ENCODE measurements at places on chromosomes 11 and 22.

- no peak for DNase-seq
Measured at GRCh38 chr11:103051151-103051801, 40.7 kb downstream of the DCUN1D5 start.

GRCh38 chr22:49426098-49426497 lies 401.6 kb downstream of the BRD1 start:
- no peak for DNase-seq

GRCh38 chr11:129840236-129840635 lies 24.6 kb downstream of the TMEM45B start:
- DNase-seq: no peak

DNA sequence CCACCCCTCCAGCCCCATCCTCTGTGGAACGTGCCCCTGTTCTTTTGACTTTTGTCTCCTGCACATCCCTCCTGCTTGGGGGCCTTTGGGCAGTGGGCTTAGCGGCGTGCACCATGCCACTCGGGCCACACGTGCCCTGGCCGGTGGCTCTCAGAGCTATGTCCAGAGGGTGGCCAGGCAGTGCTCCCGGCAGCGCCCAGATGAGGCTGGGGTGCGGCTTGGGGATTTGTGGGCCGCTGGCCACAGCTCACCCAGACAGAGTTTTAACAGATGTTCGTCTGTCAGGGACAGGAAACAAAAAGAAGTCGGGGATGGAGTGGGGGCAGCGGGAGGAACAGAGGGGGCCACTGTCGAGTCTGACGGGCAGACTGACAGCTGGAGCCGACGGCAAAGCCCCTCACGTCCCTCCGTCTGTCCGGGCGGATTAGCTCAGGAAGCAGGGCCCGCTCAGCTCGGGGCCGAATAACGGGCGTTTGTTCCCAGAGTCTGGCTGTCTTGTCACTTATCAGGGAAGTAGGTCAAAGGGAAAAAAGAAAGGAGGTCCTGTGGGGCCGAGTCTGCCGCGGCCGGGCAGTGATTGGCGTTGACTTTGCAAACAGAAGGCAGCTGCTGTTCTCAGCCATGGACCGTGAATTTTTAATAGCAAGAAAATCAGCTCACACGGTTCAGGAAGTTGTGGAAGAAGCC lies 61.6 kb downstream of the LRP5 start:
- peak; percentile 65 for DNase-seq

GRCh38 chr22:22394591-22394990 lies 114.0 kb downstream of the ZNF280B start:
- DNase-seq: peak; percentile 87

DNA sequence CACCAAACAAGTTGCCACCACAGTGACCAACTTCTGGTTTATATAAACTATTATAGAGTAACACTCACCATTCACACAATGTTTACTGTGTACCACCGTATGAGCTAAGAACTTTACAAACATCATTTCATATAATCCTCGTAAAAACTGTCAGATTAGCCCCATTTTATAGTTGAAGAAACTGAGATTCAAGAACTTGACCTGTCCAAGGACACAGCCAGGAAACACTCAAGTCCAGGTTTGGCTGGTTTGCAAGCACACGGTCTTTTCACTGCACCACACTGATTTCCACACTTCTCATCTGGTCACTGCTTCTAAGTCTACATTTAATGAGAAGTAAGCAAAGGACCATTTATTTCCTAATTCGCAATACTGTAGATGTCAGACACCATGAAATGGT lies 3.7 kb downstream of the MORC2 start:
- DNase-seq: no peak

- no peak for DNase-seq
Measured at GRCh38 chr11:134478611-134479010, 66.6 kb upstream of the B3GAT1 start.

- no peak for DNase-seq
Measured at GRCh38 chr11:90223248-90223585, 368 bp upstream of the CHORDC1 start.

GRCh38 chr11:111829185-111829968 lies 42.0 kb downstream of the ALG9 start:
- no peak for DNase-seq

DNA sequence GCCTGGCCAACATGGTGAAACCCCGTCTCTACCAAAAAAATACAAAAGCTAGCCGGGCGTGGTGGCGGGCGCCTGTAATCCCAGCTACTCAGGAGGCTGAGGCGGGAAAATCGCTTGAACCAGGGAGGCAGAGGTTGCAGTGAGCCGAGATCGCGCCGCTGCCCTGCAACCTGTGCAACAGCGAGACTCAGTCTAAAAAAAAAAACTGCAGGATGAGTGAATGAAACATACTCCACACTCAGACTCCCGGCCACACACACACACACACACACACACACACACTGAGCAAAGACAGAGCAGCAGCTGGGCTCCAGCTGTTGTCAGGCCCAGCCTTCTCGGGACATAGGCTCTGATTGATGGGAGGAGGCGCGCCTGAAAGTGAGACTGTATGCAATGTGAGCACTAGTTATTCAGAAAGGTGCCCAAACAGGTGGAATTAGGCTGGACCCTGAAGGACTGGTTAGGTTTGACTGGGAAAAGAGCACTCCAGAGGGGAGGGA lies 1.5 kb upstream of the PLEKHA7 start:
- peak; percentile 25 for DNase-seq

- DNase-seq: no peak
Measured at GRCh38 chr11:96259134-96259830, 83.7 kb downstream of the MAML2 start.

GRCh38 chr11:17683377-17684161 lies 35.8 kb upstream of the MYOD1 start:
- peak; percentile 13 for DNase-seq

- no peak for DNase-seq
Measured at GRCh38 chr11:77377734-77378133, 76.2 kb upstream of the GDPD4 start.

DNA sequence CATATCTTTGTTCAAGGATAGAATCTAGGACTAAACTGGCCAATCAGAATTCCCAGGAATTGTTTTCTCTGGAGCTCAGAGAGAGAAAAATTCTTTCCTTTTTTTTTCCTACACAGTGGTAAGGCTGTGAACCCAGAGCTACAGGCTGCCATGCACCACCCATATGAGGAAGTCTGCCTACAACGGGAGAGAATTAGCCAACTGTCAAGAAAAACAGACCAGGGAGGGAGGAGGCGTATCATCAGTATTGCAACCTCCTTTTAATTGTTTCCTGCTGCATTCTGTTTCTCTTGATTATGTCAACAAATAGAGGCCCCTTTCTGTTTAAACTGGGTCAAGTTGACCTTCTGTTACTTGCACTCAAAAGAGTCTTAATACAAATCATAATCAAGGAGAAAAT lies 176.5 kb upstream of the UBASH3B start:
- DNase-seq: no peak

Measured in NCI-H69 (cell line).